Activated gamma-delta T cell treated with anti-CD3 and anti-CD28 coated beads, Interleukin-2, amount 50 U/mL, for 16 hours (primary cell): ENCODE measurements at places on chromosomes 7 and 10.

- DNase-seq = no peak
Measured at GRCh38 chr7:80611779-80612178, 26.7 kb upstream of the CD36 start.

- DNase-seq = no peak
Measured at GRCh38 chr10:122427280-122427679, 27.2 kb upstream of the ARMS2 start.

DNA sequence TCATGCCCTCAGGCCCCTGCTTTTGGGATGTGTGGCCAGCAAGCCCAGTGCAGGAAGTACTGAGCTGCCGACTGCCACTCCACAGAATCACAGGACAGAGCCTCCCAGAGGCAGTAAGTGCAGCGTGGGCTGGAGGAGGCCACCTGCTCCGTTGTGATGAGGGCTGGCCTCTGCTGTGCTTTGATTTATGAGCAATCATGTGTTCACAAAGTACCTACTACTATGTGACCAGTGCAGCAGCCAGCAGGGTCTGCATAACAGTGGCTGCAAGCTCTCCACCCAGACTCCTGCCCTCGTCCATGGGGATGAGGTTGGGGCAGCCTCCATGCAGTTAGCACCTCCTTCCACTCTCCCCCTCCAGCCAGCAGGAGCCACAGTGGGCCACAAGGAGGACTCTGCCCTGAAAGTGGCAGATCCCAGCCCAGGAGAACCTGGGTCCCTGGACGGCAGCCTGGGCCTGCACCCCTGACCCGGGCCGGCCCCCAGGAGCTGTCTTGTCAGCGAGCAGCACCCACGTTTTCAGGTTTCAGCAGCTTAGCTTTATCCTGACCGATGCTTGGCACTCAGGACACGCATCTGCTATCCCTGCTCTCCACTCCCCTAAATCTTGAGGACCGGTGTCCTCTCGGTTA, 37.7 kb upstream of the INSIG1 start:
- DNase-seq = no peak

DNA sequence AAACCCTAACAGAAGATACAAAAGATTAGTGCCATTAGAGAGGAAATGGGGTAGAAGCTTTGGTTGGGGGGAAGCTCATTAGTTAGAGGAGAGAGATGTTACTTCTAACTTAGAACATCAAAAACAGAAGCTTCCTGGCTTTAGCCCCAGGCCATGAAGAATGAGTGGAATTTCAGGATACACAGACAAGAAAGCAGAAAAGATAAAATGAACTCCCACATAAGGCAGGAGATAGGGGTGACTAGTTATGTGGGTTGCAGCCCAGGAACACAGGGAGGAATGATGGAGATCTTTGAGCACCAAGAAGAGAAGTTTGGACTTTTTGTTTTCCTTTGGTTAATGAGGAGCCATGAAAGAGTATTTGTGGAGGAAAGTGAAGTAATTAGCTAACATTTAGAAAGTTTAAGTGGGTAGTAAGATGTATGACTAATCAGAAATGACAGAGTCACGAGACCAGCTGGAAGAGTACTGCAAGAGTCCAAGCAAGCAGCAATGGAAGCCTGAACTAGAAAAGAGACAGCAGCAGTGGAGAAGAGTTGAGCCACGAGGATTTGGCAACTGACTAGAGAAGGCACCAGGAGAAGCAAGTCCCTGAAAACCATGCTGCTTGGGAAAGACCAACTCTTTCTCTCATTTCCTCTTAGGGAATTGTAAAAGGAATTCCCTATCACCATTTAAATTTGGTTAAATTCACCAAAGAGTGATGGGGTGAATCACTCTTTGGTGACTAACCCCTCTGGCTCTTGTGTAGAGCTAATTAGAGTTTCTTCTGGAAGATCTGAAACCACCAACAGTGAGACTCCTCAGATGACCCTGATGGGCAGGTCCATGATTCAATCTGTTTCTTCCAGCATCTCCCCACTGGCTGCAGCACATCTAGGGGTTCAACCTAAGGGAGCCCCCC, 131.9 kb downstream of the KCNMA1 start:
- no peak for DNase-seq

DNA sequence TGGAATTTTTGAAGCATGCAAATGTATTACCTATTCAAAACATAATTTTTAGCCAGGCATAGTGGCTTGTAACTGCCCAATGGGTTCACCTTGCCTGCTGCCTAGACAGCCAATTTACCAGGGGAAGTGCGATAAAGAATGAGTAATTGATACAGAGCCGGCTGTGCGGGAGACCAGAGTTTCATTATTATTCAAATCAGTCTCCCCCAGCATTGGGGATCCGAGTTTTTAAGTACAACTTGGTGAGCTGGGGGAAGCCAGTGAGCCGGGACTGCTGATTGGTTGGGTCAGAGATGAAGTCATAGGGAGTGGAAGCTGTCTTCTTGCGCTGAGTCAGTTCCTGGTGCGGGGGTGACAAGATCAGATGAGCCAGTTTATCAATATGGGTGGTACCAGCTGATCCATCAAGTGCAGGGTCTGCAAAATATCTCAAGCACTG, 29.1 kb upstream of the NRBF2 start:
- no peak for DNase-seq

GRCh38 chr10:104286939-104287338, 18.0 kb downstream of the GSTO2 start:
- DNase-seq = no peak

- no peak for DNase-seq
Measured at GRCh38 chr7:68744036-68744435, 854.2 kb upstream of the AUTS2 start.

- DNase-seq = no peak
Measured at GRCh38 chr10:79938728-79939406, 10.0 kb downstream of the SFTPD start.

- no peak for DNase-seq
Measured at GRCh38 chr10:133465950-133466474, 12.3 kb downstream of the SCART1 start.

DNA sequence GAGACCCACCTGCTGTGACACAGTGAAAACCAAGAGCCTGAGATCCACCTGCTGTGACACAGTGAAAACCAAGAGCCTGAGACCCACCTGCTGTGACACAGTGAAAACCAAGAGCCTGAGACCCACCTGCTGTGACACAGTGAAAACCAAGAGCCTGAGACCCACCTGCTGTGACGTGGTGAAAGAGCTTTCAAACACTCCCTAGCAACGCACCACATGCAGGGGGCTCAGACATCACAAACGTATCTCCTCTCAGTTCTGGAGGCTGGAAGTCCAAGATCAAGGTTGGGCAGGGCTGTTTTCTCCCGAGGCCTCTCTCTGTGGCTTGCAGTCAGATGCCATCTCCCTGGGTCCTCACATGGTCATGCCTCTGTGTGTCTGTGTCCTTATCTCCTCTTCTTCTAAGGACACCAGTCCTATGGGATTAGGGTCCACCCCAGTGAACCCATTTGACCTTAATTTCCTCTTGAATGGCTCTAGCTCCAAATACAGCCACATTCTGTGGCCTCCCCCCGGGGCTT, 43.8 kb downstream of the INSIG1 start:
- DNase-seq = no peak

GRCh38 chr7:73921623-73922528, 60.9 kb downstream of the TMEM270 start:
- no peak for DNase-seq

GRCh38 chr10:78433766-78434535, 400.3 kb downstream of the RPS24 start:
- DNase-seq = no peak

GRCh38 chr7:99997545-99998137, 17.8 kb upstream of the ZKSCAN1 start:
- peak; percentile 63 for DNase-seq

DNA sequence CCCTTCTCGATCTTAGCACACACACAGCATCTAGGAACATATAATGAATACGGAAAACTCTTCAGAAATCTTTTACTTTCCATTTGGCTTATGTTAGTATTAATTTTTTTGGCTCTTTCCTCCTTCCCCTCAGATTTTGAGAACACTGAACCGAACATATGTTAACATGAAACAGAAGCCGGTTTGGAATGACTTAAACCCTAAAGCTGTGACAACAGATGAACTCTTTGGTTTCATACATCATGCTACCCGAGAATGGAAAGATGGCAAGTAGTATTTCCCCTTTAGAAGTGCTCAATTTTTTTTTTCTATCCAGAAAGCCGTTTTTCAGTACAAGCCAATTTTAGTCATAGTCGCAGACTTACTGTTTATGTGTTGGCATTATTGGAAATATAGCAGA, 164.7 kb downstream of the DNAH11 start:
- DNase-seq = no peak

- DNase-seq = no peak
Measured at GRCh38 chr7:87658553-87658952, 30.4 kb downstream of the RUNDC3B start.

- no peak for DNase-seq
Measured at GRCh38 chr10:60654813-60655464, 123.3 kb upstream of the CDK1 start.

DNA sequence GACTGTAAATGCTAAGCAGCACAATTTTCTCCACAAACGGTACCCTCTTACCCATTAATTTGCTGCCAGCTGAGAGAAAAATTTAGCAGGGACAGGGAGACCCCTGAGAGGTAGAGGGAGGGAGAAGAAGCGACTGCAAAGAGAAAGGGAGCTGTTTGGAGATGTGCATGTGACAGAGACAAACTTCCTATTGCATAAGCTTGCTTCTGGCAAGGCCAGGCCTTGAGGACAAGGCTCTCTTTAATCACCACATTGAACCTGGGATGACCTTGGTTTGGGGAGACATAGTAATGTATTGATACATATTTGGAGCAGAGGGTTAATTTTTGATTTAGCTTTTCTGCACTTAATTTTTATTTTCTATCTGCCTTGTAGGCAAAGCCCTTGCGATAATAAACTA, 31.1 kb upstream of the HIBADH start:
- DNase-seq = no peak

GRCh38 chr7:141291541-141291940, 217.7 kb downstream of the TMEM178B start:
- DNase-seq = no peak

- DNase-seq = no peak
Measured at GRCh38 chr7:154698726-154699291, 304.1 kb downstream of the PAXIP1 start.

- DNase-seq = no peak
Measured at GRCh38 chr7:29563590-29564495, at the start of gene PRR15. PRR15 (plus strand) TSS chr7:29563835; CDS start chr7:29566330, 2,495 bp downstream.

- no peak for DNase-seq
Measured at GRCh38 chr7:17672783-17673182, 267.5 kb downstream of the SNX13 start.

DNA sequence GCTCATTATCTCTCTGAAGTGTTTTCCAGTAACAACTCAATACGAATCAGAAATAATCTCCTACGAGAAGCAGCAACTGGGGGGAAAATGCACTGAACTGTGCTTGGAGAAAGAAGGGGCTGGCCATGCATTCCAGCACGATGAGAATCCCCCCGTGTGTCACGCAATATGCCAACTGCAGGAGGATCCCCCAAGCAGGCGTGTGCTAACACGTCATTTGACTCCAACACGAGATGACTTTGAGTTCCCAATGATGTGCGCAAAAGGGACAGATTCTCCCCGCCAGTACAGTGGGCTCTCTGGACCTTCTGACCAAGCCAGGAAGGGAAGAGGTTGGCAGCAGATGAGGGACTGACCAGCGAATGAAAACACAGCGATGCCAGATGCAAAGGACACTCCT, 105.5 kb downstream of the KCNMA1 start:
- no peak for DNase-seq

- no peak for DNase-seq
Measured at GRCh38 chr10:16195178-16195769, 241.5 kb upstream of the PTER start.

DNA sequence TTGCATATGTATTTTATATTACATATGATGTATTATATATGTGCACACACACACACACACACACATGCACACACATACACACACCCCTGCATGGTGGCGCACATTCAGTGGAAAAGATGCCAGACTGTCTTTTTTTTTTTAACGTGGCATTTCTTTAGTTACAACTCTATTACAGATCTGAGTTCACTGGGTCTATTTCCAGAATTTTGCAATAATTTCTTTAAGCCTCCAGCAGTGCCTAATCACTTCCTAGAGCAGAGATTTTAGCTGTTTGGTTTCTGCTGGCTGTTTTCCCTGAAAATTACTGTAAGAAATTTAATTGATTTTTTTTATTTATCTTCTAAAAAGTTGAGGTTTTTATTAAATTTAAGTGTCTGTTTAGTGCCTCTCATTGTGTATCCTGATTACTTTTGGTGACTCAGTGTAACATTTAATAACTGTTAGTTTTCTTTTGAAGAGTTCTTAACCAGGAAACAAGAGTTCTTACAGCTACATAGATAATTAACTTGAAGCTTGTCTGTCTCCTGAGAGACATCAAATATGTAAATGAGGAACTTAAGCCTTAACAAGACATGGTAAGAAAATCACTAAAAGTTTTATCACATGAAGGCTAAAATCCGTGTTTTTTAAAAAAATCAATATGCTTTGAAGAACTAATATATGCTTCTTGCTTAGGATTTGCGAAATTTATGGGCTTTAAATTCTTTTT, 232.0 kb downstream of the MDFIC start:
- no peak for DNase-seq

DNA sequence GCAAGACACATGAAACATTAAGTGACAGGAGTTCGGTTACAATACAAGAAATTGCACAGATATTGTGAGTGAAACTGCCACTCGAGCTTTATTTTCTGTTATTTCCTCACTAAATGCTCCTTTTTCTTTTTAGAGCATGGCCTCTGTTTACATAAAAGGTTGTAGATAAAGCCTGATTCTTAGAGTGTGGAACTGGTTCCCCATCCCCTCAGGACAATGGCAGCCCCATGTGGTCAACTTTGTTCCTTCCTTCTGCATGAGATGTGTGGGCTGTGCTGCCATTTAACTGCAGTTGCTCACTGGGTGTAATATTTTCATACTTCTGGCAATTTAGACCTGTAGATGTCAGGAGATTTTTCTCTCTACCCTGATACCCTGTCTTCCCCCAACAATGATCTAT, 70.2 kb downstream of the LRGUK start:
- no peak for DNase-seq

GRCh38 chr7:107318523-107319160, 149.8 kb downstream of the HBP1 start:
- no peak for DNase-seq

GRCh38 chr10:63265222-63265617, 132.1 kb downstream of the NRBF2 start:
- no peak for DNase-seq

GRCh38 chr10:93336110-93336509, 146.0 kb downstream of the MYOF start:
- DNase-seq = no peak

GRCh38 chr10:25557136-25557535, 376.9 kb upstream of the MYO3A start:
- DNase-seq = no peak

DNA sequence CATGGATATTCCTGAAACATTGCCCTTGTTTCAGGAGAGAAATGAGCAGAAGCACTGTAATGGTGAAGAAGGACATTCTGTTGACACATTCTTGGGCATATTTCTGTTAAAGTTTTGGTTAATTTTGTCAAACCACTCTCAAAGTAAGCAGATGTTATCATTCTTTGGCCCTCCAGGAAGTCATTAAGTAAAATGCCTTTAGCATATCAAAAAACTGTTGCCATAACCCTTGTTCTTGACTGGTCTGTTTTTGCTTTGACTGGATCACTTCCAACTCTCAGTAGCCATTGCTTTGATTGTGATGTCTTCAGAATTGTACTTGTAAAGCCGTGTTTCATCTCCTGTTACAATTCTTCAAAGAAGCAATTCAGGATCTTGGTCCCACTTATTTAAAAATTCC, 404.3 kb upstream of the LRRTM3 start:
- DNase-seq = no peak

GRCh38 chr10:86345296-86345858, 21.2 kb downstream of the GRID1 start:
- no peak for DNase-seq

GRCh38 chr7:105345003-105345402, 43.7 kb downstream of the SRPK2 start:
- no peak for DNase-seq
